ENCODE measurements at places on chromosomes 7 and 10.

DNA sequence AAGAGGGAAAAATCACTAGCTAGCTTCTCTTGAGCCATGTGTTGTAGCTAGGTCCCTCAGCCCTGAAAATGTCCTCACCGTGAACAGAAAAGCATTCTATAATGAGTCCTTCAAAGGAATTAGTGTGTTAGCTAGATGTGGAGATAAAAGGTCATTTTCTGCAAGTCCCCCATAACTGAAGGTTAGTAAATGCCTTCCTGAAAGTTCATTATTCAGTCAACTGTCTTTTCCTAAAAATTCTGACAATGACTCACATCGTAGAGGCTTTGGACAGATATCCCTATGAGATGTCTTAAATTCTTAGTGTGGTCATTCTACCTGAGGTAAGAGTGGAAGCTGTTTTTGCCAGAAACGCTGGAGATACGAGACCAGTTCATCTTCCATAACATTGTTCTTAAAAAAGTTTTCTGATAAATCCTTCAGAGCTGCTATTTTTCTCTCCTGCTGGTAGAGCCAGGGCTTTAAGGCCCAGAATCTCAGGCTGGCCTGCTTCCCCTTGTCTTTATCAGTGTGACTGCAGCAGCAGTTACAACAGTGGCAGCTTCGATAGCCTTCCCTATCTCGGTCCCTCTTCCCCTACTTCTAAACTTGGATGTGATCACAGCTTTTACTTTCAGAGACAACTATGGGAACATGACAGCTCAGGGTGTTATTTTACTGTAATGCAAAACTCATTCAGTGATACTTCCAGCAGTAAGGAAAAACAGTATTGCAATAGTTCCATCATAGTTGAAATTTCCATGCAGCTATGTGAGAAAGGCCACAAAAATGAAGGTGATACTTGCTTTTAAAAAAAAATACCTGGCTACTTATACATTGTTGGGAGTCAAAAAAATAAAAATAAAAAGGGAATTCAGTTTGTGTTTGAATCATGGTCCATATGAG lies 37.3 kb upstream of the PRKAR2B start:
- DNase-seq = peak; percentile 46

GRCh38 chr7:12062062-12062461 lies 149.0 kb upstream of the TMEM106B start:
- no peak for DNase-seq

- no peak for DNase-seq
These were observed 258.1 kb downstream of the STK31 start for GRCh38 chr7:23967949-23968599.

- peak; percentile 21 for DNase-seq
These were observed 21.2 kb downstream of the ZMIZ2 start for GRCh38 chr7:44769776-44770294.

GRCh38 chr10:11830836-11831519 lies 7.8 kb downstream of the PROSER2 start:
- DNase-seq = no peak

Measured in heart right ventricle (tissue), 16 donors.